ENCODE measurements at places on chromosomes 5 and 9. TPM values are rescaled to one million over a fixed set of nuclear protein-coding genes. Genes with fewer than 3 reads are reported as not detected.

The IL9 gene
- not detected for total RNA-seq

The CAMK4 gene
- total RNA-seq = 2.3 TPM

DNA sequence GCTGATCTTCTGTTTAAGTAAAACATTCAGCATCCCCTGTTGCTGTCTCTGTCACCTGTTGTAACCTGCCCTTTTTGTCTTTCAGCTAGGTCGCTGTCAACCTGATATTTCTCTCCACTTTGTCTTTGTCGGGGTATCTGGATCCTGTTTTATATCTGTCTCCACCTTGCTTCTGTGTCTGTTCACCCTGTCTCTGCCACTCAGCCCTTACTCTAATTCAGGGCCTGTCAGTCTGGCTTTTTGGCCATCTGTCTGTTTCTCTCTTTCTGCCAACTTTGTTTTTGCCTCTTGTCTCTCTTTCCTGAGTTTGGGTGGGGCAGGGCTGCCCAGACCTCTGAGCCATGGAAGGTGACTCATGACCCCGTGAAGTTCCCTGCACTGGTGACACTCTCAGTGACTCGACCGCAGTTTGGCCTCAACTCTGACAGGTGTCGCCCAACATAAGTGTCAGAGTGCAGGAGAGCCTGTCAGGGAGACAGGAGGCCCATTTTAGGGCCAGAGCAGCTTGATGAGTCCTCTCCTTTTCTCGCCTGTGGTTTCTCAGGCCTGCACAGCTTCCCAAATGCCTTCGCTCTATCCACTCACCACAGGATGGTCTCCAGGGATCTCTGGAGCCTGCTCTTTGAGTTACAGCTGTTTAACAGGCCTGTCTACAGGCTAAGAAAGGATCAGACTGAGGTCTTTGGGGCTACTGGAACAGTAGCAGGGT lies 868 bp downstream of the ZBTB43 start:
- peak; percentile 70 for DNase-seq
- H3K27ac ChIP-seq = peak overlapping the region; percentile 87
- no peaks in the 10 kb centered on the region for H3K27me3 ChIP-seq
- H3K36me3 ChIP-seq = no peaks in the 10 kb centered on the region
- peak overlapping the region; percentile 86 for H3K4me3 ChIP-seq

DNA sequence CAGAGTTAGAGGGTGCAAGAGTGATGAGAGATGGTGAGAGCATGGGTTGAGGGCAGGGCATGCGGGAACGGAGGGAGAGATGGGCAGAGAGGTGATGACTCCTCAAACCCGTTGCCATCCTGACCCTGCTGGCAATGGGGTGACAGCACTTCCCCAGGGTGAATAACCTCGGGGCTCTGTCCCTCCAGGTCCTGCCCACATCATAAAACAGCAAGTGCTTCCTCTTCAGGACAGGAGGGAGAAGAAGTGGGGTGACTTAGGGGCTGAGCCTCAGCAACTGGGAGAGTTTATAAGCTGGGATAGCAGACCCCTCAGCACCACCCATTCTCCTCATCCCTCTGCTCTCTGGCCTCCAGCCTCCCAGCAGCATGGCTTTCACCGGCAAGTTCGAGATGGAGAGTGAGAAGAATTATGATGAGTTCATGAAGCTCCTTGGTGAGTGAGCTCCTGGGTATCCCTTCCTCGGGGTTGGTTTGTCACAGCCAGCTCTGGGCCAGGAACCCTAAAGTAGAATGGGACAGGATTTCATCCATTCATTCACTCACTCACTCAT lies at the start of gene FABP6:
TSS of gene FABP6 (plus strand) at position 317 of the 553 bp plus-strand sequence. CDS start at position 369, 52 bp downstream.
- no peak within 1 kb of the TSS for H3K27ac ChIP-seq
- no peaks in the 10 kb centered on the region for H3K36me3 ChIP-seq
- no peak for DNase-seq
- no peak within 1 kb of the TSS for H3K4me3 ChIP-seq
- H3K4me1 ChIP-seq = no peaks in the 10 kb centered on the region
- H3K27me3 ChIP-seq = no peaks in the 10 kb centered on the region

DNA sequence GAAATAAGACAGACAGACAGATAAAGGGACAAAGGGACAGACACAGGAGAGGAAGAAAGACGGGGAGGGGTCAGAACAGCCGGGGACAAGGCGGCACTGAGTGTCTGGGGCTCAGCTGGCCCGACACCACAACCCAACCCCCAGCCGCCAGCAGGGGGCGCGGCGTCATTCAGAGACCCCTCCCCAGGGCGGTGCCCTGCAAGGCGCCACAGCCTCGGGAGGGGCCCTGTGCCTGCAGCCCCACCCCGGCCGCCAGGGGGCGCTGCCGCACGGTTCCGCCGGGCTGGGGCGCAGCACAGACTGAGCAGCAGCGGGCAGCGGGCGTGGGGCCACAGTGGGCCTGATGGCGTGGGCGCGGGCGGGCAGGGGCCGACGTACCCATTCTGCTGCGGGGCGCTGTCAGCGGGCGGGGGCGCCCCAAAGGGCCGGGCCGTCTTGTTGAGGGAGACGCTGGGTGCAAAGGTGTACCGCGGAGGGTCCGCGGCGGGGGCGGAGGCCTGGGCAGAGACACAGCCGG lies 5.9 kb downstream of the PDLIM7 start:
- peak overlapping the region; percentile 92 for H3K4me3 ChIP-seq
- peaks cover 97% of the 10 kb centered on the region for H3K4me1 ChIP-seq
- no peaks in the 10 kb centered on the region for H3K27me3 ChIP-seq
- H3K27ac ChIP-seq = peak overlapping the region; percentile 96
- H3K36me3 ChIP-seq = peaks cover 44% of the 10 kb centered on the region
- no peak for DNase-seq

DNA sequence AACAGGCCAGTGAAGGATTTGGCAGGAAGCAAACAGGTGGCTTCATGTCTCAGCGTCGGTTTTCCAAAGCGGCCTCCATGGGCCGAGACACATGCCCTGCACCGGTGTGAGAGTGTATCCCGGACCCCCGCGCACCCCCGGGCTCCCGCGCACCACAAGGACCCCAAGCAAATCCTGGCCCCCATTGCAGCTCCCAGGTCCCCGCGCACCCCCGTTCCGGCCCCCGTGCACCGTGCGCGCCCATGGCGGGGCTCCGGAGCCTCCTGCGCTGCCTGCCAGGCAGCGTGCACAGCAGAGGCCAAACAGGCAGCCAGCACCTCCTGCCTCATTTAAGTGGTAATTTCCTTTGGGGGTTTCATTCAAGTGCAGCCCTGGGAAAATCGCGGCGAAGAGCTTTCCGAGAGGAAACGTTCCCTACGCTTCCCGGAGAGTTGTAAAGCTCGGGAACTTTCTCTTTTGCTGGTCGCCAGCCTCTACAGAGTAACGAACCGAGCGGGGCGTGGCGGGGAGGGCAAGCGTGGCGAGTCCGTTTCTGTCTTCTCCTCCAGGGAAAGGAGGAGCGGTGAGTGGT lies 145.5 kb upstream of the SLC24A2 start:
- no peaks in the 10 kb centered on the region for H3K36me3 ChIP-seq
- DNase-seq = no peak
- H3K27me3 ChIP-seq = no peaks in the 10 kb centered on the region
- H3K4me3 ChIP-seq = peak overlapping the region; percentile 54
- peaks cover 4% of the 10 kb centered on the region for H3K4me1 ChIP-seq

DNA sequence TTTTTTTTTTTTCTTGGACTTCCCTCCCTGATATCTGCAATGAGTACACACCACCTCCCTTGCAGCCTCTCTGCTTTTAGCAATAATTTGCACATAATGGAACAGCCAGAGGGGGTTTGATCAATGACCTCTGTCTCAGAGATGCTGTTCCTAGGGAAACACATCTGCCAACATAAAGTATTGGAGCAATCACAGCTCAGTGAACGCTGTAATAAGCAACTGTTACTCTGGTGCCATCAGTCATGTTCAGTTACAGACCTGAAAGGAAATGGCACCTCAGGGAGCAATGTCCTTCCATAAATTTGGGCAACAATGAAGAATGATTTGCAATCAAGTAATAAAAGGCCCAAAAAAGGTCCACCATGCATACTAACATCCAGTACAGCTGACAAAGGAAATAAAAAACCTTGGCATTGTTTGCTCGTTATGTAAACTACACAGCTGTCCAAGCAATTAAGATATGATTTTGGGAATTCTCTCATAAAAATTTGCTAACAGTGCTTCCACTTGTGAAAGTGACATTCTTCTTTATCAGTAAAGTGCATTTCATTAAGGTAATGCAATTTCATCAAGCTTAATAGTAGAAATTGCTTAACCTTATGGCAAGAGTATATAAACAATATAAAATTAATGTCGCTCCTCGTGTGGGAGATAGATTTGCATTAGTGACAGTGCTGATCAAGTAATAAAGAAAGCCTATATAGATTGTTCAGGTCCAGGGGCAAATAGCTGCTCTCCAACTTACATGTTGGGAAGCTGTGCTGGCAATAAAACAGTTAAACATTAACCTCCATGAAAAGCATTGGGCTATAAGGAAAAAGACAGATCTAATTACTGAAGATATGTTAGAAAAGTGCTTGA lies 167.8 kb downstream of the RASEF start:
- no peak for DNase-seq
- H3K36me3 ChIP-seq = no peaks in the 10 kb centered on the region
- H3K4me1 ChIP-seq = no peaks in the 10 kb centered on the region

DNA sequence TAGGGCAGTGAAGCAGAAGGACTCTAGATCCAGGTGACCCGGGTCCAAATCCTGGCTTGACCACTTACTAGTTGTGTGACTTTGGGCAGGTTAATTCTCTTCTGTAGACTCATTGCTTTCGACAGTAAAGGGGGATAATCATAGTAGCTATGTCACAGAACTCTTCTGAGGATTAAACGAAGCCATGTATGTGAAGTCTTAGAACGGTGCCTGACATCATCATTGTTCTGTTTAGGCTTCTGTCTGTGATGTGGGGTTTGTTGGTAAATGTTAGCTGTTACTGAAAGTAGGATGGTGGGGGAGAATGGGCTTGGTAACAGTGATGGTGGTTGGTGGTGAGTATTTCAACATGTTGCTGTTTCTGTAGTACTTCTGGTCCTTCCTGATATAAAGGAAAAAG lies 73.7 kb downstream of the MAP1B start:
- H3K27ac ChIP-seq = no peak overlapping the region
- H3K27me3 ChIP-seq = no peaks in the 10 kb centered on the region
- no peak for DNase-seq
- no peak overlapping the region for H3K4me3 ChIP-seq
- no peaks in the 10 kb centered on the region for H3K36me3 ChIP-seq

All from sigmoid colon (tissue), 7 donors.